Ovary (tissue), 10 donors: ENCODE measurements at places on chromosomes 11 and 22. TPM values are rescaled to one million over a fixed set of nuclear protein-coding genes. Genes with fewer than 3 reads are reported as not detected.

DNA sequence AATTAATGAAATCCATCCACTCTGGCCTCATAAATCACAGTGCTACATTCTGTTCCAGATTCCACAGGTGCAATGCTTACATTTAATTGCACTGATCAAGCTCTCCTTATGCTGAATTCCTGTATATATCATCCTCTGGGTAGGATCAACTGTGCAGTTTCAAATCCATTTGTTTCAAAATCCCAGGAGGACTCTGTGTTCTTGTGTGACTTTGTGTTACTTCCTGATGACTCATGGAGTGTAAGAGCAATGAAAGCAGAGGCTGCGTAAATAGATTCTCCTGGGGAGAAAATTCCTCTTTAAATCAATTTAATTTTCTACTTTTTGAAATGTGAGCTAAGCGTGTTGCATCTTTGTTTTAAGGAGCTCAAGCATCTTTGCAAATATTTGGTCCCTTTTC is 752.7 kb downstream of the METTL15 start:
- no peak for DNase-seq

GRCh38 chr22:35539487-35539886 is 1.1 kb upstream of the RASD2 start:
- DNase-seq: no peak

GRCh38 chr11:68460741-68461574 is at the start of gene PPP6R3:
TSS of gene PPP6R3 (plus strand) at chr11:68460752. CDS start at chr11:68537665, 76,913 bp downstream.
- no peak for DNase-seq

- no peak for DNase-seq
Measured at GRCh38 chr11:35096723-35097122, 42.2 kb upstream of the CD44 start.

DNA sequence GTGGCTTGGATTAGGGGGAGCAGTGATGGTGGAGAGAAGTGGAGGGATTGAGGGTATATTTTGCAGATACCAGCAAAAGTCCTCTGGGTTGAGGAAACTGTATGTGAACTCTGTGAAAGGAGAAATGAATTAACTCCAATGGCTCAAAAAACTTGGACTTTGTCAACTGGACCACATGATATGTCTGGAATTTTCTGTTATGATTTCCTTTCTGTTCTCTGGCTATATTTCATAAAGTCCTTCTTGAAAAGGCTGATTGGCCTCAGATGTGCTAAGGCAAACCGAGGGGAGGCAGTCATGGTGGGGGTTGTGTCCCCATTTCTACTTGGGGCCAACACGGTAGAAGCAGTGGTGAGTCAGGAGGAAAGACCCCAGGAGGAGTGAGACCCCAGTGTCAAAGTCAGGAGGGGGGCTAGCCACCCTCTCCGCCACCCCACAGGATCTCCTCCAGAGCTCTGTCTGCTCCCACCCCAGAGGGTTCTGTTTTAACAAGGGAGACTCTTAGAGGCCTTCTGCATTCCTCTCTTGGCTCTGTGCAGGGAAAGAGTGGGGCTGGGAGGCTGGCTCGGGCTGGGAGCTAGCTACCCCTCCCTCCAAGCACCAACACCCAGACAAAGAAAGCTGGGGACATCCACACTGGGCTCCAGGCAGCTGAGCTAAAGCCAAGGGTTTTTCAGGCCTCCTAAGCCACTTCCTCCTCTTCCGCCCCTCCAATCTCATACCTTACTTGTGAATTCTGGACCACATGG is 13.8 kb downstream of the CHRDL2 start:
- DNase-seq: no peak

DNA sequence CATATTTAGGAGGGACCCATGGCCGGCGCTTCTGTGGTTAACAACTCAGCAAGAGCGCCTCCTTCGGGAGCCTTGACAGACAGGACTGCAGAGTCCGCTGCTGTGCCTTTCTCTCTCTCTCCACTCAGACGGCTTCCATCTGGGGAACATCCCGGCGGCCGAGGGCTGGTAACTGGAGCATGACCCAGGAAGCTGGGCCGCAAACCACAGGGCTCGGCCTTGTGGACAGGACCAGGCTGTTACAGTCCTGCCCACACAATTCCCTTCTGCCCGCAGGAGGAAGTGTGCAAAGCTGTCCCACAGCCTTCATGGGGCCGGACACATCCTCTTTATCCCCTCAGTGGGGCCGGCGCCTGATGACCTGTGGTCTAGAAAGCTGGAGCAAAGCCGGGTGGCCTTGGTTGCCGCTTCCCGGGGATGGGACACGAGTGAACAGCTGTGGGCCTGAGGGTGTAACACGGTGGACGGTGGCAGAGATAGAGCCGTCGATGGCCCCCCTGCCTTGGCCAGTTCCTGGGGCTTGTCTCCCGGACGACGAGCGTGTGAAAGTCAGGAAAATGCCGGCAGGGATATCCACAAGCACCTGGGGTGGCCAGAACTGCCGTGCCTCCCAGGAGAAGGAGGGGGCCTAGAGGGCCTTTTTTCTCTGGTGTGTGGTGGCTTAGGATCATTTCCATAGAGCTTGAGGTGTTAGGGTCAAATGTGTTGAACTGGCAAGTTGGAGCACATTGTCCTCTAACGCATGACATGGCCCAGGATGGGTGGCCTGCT is 50.1 kb downstream of the FBLN1 start:
- DNase-seq: peak; percentile 79

Gene CDON
- 42.7 TPM for polyA plus RNA-seq

DNA sequence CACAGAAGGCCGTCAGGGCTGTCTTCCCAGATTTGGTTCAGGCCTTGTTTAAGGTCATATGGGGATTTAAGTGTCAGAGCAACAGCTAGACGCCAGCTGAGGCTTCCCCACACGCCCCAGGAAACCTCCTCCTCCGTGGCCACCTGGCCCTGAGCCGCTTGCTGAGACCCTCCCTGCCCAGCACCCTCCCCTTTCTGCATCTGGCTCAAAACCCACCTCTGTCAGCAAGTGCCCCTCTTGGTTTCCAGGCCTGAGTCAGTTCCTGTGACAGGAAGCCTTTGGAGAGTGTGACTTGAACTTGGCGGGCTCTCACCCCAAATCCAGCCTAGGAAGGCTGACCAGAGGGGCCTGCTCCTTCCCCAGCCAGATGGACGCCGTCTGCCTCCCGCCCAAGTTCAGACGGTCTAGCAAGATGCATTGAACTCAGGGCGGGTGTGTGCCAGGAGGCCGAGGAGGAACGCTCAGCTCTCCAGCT is 561 bp downstream of the FXYD2 start:
- peak; percentile 71 for DNase-seq

- no peak for DNase-seq
Measured at GRCh38 chr11:129722529-129722928, 93.1 kb upstream of the TMEM45B start.

Gene HEPHL1
- polyA plus RNA-seq: 0.02 TPM

Gene ARSA
- polyA plus RNA-seq: 13.1 TPM

DNA sequence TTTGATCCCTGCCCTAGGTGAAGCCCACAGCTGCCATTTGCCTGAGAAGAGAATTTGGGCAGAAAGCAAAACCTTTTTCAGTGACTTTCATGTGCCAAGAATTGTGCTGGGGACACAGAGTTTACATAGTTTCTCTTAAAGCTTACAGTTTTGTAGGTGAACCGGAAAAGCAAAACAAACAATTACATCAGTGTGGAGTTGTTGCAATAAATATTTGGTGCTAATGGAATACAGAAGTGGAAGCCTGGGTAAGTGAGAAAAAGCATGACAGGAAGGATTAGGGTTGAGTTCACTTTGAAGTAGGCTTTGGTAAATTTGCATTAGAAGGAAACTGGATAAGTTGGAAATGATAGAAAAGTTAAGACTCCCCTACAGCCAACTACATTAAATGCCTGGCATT is 82.7 kb downstream of the RASSF10 start:
- no peak for DNase-seq

- DNase-seq: no peak
Measured at GRCh38 chr11:79668575-79668974, 227.7 kb upstream of the TENM4 start.

- DNase-seq: no peak
Measured at GRCh38 chr11:48020092-48020755, 39.9 kb downstream of the PTPRJ start.

Gene MMP1
- 0.25 TPM for polyA plus RNA-seq

GRCh38 chr11:87036756-87037449 is 831 bp upstream of the TMEM135 start:
- DNase-seq: no peak

Gene VSIG10L2
- 0.40 TPM for polyA plus RNA-seq

Gene C11orf87
- not detected for polyA plus RNA-seq

DNA sequence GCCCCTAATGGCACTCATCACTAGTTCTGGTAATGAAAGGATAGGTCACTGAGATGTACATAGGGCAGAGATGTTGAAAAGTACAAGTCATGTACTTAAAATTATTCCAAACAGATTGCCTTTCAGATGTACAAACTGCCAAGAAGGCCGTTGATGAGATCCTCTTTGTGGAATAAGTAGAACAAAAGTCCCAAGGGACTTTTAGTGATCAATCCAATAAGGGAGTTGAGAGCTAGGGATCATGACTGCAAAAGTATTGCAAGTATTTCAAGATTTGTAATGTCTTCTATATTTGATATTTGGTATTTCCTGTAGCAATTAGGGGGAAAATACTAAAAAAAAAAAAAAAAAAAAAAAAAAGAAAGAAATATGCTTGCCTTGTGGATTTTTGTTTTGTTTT is 82.2 kb downstream of the ATG16L2 start:
- no peak for DNase-seq

DNA sequence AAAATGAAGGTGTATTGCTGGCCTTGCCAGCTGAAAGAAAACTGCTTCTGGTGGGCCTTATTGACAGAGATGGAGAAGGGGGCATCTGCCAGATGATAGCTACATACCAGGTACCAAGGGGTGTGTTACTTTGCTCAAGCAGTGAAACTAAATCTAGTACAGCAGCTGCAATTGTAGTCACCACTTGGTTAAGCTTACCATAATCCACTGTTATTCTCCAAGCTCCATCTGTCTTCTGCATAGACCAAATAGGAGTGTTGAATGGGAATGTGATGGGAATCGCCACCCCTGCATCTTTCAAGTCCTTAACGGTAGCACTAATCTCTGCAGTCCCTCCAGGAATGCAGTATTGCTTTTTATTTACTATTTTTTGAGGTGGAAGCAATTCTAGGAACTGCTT is 45.8 kb upstream of the LIN7C start:
- no peak for DNase-seq

DNA sequence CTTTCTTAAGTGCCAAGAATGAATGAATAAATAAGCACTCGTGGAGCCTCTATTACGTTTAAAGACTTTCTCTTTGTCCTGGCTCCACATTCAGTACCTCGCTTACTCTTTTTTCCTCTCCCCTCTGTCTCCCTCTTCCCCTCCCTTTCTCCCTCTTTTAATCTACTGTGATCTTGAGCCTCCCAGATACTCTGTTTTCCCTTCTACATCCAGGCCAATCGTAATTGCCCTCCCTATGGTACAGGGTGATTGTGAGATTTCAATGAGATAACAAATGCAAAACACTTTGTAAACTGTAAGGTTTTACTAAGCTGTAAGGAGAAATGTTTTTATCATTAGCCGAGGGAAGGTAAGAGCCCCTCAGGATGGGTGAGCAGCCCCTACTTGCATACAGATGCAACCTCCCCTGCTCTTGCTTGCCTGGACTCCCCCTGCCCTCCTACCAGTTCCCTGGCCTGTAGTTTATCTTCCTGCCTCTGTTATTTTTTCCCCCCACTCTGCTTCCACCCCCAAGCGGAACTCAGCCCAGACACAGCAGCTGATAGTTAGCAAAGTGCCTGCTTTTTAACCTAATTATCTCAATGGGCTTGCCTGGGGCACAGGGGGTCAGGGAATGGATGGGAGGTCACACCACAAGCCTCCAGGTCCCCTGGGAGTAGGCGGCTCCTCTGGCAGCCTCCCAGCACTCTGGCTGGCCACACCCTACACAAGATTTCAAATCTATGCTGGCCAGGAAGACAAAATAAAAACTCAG is 76.9 kb upstream of the CADM1 start:
- DNase-seq: no peak

DNA sequence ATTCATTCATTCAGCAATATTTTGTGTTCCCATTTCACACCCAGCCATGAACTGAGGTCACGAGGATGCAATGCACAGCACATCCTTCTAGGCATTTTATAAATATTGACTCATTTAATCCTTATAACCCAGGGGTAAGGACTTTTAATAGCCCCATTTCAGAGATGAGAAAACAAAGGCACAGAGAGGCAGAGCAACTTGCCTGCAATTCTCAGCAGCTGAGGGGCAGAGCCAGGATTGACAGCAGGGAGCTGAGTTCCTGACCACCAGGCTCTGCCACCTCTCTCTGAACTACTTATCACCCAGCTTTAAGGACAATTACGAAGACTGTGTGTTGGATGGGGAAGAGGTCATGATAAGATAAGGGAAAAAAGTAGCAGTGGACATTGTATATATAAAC is 12.8 kb upstream of the FGF3 start:
- DNase-seq: no peak

GRCh38 chr11:66004186-66004585 is 1.9 kb downstream of the BANF1 start:
- no peak for DNase-seq

- DNase-seq: no peak
Measured at GRCh38 chr22:47452184-47452583, 689.7 kb downstream of the TBC1D22A start.

- DNase-seq: no peak
Measured at GRCh38 chr22:41003066-41003465, 51.9 kb downstream of the RBX1 start.

- DNase-seq: no peak
Measured at GRCh38 chr11:3849297-3849874, 6.1 kb upstream of the STIM1 start.

Gene DHCR7
- 61.0 TPM for polyA plus RNA-seq

GRCh38 chr11:88398372-88398771 is 60.8 kb upstream of the CTSC start:
- DNase-seq: no peak

Gene PLXNB2
- polyA plus RNA-seq: 26.5 TPM

DNA sequence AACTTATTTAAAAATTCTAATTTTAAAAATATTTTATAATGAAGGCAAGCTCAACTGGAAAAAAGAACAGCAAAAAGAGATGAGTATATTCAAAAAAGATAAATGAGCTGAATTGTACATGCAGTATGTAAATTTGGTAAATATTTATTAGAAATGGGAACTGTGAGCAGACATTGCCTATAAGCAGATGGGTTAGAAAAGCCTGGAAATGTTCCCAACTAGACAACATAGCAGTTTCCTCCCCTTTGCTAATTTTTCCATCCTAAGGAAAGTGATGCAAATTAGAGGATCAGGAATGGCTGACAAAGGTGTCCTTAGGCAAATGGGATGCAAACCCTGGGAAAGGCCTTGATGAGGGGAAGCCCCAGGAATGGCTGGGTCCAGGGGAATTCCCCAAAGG is 37.2 kb downstream of the TP53I11 start:
- no peak for DNase-seq

DNA sequence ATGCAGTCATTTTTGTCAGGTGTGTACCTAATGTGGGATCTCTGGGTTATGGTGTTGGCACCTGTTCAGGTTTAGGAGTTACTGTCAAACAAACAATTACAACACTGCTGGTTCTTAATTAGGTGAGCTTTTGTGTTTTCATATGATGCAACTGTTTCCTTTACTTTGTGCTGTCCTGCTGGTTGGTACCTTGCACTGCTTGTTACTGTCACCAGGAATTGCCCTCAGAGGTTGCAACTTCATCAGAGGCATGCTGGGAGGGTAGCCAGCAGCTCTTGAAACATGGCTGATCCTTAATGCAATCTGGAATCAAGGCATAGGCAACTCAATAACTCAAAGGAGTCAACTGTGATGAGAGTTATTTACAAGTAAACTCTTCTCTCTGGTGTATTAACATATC is 400.3 kb downstream of the MIAT start:
- no peak for DNase-seq
